ENCODE measurements at places on chromosomes 12 and 14. TPM values are rescaled to one million over a fixed set of nuclear protein-coding genes. Genes with fewer than 3 reads are reported as not detected.

GRCh38 chr14:50064993-50065392, 51.4 kb downstream of the VCPKMT start:
- DNase-seq: no peak

GRCh38 chr14:105588236-105588860, 62.0 kb downstream of the TMEM121 start:
- no peak for DNase-seq

GRCh38 chr12:131089531-131090273, 136.0 kb downstream of the ADGRD1 start:
- DNase-seq: no peak

DNA sequence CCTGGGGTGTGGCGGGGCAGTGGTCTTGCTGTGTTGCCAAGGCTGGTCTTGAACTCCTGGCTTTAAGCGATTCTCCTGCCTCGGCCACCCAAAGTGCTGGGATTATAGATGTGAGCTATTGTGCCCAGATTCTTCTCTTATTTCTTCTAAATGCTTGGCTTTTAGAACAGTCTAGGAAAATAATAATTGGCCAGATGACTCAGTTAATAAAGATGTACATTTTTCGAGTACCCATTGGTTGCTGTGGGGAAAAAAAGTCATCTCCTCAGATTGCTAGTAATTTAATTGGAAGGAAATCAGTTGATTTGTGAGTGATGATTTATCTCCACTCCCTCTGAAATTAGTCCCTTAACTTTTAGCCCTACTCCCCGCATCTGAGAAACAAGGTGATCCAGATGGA, 45.5 kb downstream of the CHST11 start:
- DNase-seq: no peak

- DNase-seq: no peak
These were observed 120.3 kb downstream of the SLC38A1 start for GRCh38 chr12:46148327-46149078.

- no peak for DNase-seq
These were observed 8.2 kb downstream of the PHC1 start for GRCh38 chr12:8922544-8922943.

DNA sequence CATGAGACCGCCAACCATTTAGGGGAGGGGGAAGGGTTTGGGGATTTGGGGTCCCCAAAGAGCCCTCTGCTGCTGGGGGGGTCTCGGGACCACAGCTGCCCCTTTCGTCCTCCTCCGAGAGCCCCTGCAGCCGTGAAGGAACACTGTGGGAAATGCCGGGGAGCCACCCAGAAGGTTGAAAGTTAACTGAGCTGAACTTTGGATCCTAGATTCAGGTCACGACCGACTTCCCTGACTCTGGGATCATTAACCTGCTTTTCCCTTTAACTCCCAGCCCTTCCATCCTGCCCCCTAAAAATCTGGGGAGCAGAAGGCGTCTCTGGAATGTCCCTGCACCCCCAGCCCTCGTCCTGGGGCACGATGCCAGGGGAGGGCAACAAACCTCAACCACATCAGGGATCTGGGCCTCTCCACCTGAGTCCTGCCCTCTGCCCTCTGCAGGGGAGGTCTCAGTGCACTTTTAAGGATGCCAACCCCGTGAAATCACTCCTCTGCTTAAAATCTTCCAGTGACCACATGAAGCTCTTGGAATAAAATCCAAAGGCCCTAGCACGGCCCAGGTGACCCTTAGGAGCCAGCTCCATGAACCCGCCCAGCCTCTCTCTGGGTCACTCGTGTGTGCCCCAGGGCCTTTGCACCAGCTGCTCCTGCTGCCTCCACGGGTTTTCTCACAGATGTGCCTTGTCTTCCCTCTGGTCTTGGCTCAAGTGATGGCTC, 95.0 kb downstream of the RFLNA start:
- DNase-seq: no peak

DNA sequence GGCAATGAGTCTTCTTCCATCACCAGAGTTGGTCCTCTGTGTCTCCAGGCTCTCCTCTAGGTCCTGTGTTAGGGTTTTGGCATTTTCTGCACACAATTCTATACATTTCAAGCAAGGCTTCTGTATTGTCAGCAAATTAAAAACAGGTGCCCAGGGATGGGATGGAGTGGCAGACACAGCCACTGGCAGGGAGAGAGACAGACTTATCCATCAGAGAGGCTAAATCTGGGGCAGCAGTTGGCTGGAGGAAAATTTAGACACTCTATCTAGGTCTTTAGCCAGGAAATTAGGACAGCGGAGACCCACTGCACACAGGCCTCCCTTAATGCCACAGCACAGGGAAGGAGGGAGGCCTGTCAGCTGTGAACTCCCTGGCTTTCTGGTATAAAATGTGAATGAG, 20.2 kb downstream of the PLEKHD1 start:
- no peak for DNase-seq

DNA sequence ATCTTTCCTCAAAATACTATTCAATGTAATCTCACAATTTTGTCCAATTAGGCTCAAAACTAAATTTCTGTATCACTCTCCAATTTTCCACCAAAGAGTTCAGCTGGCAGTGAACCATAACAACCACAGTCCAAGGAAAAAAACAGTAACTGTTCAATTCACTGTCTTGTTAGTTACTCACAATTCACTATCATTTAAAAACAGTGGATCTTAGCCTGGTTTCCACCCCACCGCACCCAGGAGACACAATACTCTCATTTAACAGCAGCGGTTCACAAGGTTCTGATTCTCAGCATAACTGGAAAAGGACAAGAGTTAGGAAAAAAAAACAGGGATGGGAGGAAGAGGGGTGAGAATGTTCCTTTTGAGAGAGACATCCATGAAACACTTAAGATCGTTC, 40.5 kb downstream of the MED13L start:
- DNase-seq: no peak

DNA sequence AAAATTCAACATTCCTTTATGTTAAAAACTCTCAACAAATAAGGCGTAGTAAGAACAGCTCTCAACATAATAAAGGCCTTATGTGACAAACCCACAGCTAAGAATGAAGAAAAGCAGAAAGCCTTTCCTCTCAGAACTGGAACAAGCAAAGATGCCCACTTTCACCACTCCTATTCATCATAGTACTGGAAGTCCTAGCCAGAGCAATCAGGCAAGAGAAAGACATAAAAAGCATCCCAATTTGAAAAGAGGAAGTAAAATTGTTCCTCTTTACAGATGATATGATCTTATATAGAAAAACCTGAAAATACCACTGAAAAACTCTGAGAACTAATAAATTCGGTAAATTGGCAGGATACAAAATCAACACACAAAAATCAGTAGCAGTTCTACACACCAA, 52.1 kb downstream of the STON2 start:
- DNase-seq: no peak

DNA sequence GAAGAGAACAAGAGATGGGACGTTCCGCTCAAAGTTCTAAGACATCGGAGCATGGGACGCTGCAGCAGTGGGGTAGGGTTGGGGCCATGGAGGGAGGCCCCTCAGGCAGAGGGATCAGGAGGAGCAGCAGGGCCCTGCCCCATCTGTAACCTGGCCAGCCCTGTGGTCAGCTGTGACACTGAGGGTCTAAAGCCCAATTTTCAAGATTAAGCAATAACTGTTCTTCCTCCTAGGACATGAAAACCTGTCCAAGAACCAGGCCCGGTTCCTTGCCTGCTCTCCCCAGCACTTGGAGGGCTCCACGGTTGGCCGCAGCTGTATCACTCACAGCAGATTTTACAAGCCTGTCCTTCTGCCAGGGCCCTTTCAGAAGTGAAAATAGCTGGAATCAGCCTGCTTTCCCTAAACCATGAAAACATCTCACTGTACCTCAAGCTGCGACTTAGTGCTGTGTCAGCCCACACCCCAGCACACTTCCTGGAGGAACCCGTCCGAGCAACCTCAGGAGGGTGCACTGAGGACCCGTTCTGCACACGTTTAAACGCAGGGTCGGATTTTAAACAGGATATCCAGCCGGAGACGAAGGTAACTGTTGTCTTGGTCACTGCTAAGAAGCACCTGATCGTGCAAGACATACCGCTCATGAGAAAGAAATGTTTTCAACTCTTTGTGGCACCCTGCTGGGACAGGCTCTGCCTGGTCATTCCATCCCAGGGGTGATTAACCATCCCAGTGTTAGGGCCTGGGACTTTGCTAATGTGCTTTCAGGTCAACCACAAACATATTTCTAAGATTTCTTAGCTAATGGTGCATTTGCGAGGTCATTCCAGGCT, 201.9 kb upstream of the DIO3 start:
- DNase-seq: no peak

- DNase-seq: no peak
These were observed 7.7 kb upstream of the PPTC7 start for GRCh38 chr12:110590806-110591326.

RNASE4 gene
- 6.5 TPM for polyA plus RNA-seq

MAX gene
- 67.2 TPM for polyA plus RNA-seq

DPY19L2 gene
- polyA plus RNA-seq: 35.4 TPM
